Stimulated activated CD4-positive, alpha-beta T cell treated with anti-CD3 and anti-CD28 coated beads, TNF-alpha, amount 100 ng/mL, for 24 hours (primary cell): ENCODE measurements at places on chromosomes 3 and 15.

DNA sequence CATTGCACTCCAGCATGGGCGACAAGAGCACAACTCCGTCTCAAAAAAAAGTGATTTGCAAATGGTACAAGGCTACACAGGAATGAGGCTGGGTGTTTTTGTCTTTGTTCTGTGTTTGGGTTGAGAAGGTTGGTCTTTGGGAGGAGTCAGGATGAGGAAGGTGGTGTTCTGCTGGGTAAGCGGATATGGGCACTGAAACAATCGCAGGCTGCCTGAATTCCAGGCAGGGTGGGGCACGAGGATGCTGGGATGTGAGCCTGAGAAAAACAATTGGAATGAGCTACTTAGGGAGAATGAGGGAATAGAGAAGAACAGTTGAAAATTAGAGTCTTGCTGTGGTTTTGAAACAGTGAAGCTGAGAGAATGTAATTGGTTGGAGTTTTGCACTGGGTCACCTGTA, 51.6 kb downstream of the ZBTB38 start:
- no peak for DNase-seq

DNA sequence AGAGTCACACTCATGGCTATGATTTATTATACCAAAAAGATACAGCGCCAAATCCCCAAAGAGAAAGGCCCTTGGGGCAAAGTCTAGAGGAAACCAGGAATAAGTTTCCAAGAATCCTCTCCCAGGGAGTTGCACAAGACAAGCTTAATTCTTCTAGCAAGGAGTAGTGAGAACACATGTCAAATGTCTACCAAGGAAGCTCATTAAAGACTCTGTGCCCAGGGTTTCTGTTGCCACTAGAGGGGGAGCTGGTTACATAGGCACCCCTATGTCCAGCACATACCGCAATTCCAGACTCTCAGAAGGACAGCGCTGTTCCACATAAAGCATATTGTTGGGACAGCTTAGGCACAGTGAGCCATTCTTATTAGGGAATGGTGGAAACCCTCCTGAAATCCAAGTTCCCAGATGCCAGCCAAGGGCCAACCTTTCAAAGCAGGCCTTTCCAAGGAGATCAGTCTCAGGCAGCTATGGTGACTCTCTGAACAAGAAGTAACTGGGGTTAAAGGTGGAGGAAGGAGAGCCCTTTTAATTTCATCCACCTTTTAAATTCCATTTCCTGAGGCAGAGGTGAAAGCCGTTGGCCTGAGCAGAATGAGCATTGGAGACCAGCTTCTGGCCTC, 194.2 kb downstream of the UACA start:
- DNase-seq = no peak

- DNase-seq = no peak
Observed at GRCh38 chr3:48708481-48708889, 8.5 kb downstream of the IP6K2 start.

GRCh38 chr3:64625381-64625780, 62.4 kb downstream of the ADAMTS9 start:
- DNase-seq = no peak

- DNase-seq = no peak
Observed at GRCh38 chr3:4971838-4972237, 7.4 kb upstream of the BHLHE40 start.

- no peak for DNase-seq
Observed at GRCh38 chr3:56990641-56991015, 69.8 kb upstream of the SPATA12 start.

GRCh38 chr3:194399874-194400411, 877 bp upstream of the GP5 start:
- no peak for DNase-seq

- no peak for DNase-seq
Observed at GRCh38 chr3:11136116-11136515, 18.2 kb upstream of the HRH1 start.

GRCh38 chr3:11463591-11463990, 180.1 kb downstream of the VGLL4 start:
- no peak for DNase-seq

DNA sequence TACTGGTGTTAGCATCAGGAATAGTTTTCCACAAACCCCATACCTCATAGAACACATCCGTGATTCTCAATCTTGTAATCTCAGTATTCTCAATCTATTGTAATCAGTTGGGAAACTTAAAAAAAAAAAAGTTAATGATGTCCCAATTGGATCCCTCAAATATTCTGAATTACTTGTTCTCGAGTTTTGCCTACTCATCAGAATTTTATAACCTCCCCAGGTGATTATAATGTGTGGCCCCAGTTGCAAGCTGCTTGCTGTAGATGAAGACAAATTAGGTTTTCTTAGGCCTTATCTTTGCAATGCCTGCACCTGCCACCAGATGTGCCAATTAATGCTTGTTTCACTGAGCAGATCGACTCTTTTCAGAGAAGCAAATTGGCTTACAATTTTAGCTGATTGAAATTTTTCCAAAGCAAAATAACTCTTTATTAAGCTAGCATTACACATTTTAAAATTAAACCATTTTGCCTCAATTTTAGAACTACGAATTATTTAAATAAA, 19.0 kb upstream of the DIPK2A start:
- DNase-seq = no peak

GRCh38 chr3:126356373-126357264, 589 bp downstream of the KLF15 start:
- no peak for DNase-seq

GRCh38 chr15:60083318-60083717, 79.2 kb downstream of the FOXB1 start:
- DNase-seq = no peak

DNA sequence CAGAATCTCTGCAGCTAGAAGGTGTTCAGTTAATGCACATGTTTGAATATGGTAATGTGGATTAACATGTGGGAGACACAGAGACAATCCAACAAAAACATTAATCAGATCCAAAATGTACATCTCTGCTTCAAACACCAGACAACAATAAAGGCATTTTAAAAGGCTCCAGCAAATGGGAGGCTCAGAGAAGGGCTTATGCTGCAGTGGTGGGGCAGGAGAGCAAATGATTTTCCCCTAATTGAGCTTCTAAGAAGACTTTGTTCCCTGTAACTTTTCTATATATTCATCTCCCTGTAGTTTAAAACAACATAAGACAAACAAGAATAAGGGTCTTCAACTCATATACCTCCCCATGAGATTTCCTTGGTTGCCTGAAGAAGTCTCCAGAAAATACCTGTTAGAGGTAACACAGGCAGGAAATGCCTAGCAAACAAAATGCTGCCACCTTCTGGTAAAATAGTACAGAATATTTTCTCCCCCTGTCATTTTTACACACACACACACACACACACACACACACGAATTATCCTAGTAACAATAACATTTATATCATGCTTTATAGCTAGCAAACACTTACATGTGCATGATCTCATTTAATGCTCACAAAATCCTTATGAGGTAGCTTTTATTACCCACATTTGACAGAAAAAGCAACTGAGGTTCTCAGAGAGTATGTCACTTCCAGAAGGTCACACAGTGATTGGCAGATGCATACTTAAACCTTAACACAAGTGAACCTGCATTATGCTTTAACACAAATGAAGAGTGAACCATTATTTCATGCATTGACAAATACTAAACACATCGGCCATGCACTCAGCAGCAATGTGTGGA, 123.4 kb upstream of the MB21D2 start:
- no peak for DNase-seq

DNA sequence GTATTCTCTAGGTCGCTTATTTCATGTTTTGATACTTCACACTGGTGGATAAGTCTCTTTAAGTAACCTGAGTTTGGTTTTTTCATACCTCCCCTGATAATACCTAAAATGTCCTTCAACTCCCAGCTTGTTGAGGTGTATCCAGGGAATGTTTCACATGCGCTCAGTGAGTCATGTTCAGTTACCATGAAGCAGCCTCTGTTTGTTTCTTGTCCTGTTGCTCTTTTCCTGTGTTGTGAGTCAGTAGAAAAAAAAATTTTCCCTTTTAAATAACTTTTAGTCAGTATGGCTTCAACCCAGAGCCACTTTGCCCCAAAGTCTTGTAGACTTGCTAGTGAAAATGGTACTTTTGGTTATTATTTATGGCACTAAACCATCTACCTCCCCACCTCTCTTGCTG, 278.4 kb upstream of the ZPLD1 start:
- DNase-seq = no peak

GRCh38 chr15:69394556-69395282, 19.4 kb upstream of the KIF23 start:
- peak; percentile 76 for DNase-seq

DNA sequence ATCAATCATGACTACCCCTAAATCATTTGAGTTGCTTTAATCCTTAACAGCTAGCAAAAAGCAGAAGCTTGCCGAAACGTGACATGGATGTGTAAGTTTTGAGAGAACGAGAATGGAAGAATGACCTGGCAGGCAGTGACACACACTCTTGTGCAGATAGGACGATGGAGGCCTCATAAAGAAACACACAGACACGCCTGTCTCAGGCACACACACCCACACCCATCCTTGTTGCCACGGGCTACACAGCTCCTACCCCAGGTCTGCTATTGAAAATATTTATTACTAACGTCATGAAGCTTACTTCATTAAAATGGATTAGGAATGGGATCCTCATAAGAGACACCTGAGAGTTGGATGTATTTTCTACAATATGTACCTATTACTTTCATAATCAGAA, 8.5 kb downstream of the MYO5C start:
- DNase-seq = no peak
